ENCODE measurements at places on chromosomes 11 and 22. TPM values are rescaled to one million over a fixed set of nuclear protein-coding genes. Genes with fewer than 3 reads are reported as not detected.

The CARD18 gene
- total RNA-seq, result not detected

- DNase-seq, result no peak
- H3K27me3 ChIP-seq, result no peaks in the 10 kb centered on the region
- no peak overlapping the region for H3K4me3 ChIP-seq
- H3K36me3 ChIP-seq, result no peaks in the 10 kb centered on the region
Measured at GRCh38 chr11:68497761-68498160, 37.2 kb downstream of the PPP6R3 start.

DNA sequence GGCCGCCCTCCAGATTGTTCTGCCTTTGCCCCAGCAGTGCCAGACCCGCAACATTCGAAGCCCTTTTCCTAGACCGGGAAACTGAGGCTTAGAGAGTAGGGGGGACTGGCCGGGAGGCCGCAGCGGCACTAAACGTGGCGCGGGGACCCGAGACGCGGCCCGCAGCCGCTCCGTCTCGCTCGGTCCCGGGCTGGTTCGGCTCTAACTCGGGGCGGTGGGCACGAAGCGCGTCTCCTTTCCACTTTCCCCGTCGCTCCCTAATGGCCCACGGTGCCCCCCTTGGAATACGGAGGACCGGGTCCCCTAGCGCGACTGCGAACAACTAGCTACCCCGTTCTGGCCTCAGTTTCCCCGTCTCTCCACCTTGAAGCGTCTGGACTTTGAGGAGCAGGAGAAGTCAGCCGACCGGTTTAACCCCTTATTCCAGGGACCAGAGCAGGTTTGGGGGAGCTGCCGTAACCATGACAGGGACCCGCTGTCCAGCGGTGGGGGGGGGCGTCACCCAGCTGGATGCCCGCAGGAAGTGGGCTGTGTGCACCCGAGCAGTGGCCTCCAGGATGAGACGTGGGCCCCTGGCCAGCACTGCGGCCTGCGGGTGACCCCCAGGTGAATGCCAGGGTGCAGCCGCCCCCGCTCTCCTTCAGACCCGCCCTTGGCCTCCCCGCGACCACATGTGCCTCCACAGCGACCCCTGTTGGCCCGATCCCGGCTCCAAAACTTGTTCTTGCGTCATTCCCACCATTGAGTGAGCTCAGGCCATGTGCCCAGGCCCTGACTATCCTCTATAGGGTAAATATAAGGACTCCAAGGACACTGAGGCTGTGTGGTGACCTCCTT is 1.1 kb downstream of the CDC42EP1 start:
- peak overlapping the region; percentile 85 for H3K27ac ChIP-seq
- peak overlapping the region; percentile 49 for H3K4me3 ChIP-seq
- DNase-seq, result peak; percentile 89
- peaks cover 40% of the 10 kb centered on the region for H3K27me3 ChIP-seq

GRCh38 chr11:2687782-2688191 is 12.0 kb downstream of the KCNQ1OT1 start:
- H3K36me3 ChIP-seq, result peaks cover 15% of the 10 kb centered on the region
- H3K27me3 ChIP-seq, result no peaks in the 10 kb centered on the region
- no peak overlapping the region for H3K27ac ChIP-seq
- peak; percentile 65 for DNase-seq
- peaks cover 41% of the 10 kb centered on the region for H3K4me1 ChIP-seq

GRCh38 chr11:22558664-22559063 is 67.0 kb downstream of the FANCF start:
- H3K4me1 ChIP-seq, result no peaks in the 10 kb centered on the region
- no peak overlapping the region for H3K27ac ChIP-seq
- no peaks in the 10 kb centered on the region for H3K36me3 ChIP-seq
- H3K4me3 ChIP-seq, result no peak overlapping the region
- no peaks in the 10 kb centered on the region for H3K27me3 ChIP-seq
- DNase-seq, result no peak
